ENCODE measurements at places on chromosomes 12 and 14.

DNA sequence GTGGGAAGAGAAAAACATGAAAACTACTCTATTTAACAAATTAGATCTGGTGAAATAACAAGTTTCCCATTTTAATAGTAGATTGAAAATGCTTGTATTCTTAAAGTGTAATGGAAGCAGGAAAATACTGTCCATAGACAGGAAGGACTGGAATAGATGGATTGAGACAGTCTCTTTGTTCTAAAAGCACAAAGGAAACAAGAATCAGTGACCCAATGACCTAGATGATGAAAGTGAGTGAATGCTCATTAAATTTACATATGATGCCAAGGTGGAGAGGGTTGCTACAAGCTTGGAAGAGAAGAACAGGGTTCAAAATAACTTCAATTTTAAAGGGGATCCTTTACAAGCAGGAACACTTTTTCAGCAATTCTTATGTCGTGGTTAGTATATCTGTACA is 233.1 kb downstream of the TRHDE start:
- no peak for DNase-seq

DNA sequence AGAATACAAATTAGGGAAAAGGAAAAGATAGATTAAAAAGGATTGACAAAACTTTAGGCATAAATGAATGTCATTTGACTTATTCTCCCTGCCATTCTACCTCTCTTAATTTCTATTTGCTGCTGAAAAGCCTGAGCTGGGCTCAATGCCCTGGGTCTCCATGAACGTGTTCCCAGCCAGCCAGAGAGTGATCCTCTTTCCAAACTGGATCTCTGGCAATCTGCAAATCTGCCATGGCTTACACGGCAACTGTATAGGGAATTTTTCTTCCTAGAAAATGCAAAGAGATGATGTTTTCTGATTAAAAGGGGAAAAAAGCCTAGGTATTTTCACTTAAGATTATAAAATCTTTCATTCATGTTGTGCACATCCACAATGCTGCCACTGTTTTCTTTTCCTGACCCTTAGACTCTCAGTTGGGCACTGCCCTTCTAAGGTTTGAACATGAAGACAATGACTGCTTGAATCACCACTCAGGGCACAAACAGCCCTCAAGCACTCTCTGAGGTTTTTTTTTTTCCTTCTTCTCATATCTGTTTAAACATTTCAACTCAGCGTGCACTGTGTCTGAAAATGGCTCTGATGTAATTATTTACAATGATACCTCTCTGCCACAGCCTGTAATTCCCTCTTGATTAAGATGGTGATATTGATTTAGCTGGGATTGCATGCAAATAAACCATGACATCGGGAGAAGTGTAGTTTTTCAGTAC is 60.3 kb downstream of the DACT1 start:
- DNase-seq = no peak

DNA sequence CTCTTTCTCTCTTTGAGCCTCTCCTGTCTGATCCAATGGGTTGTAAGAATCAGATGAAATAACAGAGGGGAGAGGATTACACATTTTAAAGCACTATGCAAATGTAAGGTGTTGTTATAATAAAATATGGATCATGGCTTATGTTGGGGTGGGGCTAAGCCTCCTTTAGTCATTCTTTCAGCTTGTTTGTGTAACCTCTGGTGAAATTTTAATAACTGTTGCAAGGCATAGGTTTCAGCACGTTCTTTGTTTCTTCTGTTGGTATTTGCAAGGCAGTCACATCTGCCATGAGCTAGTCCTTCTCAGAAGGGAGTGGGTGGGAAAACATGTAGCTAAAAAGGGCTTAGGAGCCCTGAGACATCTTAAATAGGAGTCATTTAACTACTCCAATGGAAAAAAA is 74.8 kb upstream of the FRMD6 start:
- no peak for DNase-seq

DNA sequence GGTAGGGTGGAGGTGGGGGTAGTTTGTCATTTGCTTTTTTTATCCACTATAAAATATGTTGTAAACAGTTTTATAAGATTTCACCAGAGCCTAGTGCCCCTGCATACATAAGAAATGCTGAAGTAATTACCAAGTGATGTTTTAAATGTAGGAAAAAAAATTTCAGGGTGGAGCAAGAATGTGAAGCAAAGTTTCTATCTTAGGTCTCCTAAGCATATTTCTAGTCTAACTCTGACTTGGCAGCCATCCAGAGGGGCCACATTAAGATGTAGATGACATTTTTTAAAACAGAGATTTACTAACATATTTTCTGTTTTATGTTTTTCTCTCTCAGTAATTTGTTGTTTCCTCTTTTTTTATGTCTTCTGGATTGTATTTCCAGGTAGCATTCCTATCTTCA is 15.8 kb upstream of the KRAS start:
- no peak for DNase-seq

DNA sequence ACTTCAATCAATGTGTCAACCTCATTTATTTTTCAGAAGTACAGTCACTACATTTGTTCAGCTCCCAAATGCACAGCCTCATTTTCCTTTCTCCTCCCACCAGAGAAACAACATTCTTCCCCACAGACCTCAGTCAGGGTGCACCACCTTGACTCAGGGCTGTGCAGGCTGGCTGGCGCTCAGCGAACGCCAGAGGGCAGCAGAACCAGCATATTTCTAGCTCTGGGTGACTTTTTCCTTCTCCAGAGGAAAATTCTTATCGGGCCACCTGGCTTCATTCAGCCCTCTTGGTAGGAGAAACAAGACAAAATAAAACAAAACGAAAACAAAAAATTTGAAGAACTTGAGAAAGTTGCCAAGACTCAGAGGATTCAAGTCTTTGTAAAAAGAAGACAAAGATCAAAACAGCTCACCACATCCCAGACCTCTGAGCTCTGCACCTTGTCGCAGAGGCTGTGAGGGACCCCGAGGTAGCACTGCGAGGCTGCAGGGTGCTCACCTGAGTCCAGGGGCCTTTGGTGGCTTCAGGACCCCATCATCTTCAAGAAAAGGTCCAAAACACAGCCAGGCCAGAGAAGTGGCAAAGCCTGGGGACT is 33.7 kb downstream of the PAH start:
- DNase-seq = peak; percentile 24

GRCh38 chr12:122964439-122965257 is 1.6 kb downstream of the ABCB9 start:
- DNase-seq = no peak

DNA sequence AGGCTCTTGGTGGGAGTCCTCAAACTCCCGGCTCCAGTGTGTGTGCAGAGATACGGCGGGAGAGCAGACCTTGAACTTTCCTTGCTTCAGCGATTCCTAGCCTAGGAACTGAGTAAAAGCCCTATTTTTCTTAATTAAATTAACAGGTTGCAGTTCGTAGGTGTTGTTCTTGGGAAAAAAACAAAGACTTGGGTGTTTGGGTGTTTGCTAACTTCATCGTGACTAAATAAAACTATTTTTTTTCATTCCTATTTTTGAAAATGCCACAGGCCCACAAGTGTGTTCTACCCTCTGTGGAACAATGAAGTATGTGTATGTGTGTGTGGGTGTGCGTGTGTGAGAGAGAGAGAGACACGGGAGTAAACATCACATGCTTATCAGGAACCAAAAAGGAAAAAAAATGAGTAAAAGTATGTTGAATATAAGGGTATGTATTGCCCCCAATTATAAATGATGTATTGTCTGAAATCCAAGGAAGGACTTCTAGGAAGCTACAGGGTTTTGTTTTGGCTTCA is 651 bp downstream of the TMEM117 start:
- DNase-seq = no peak

- DNase-seq = peak; percentile 5
Measured at GRCh38 chr14:94081386-94081820, 293 bp downstream of the IFI27L1 start.

Measured in activated CD4-positive, alpha-beta T cell treated with anti-CD3 and anti-CD28 coated beads, Interleukin-2, amount 50 U/mL, for 1 hour (primary cell).